Pons (tissue), 1 donor: ENCODE measurements at places on chromosomes 3 and 15.

- DNase-seq, result no peak
Measured at GRCh38 chr3:24764236-24764915, 269.7 kb upstream of the THRB start.

DNA sequence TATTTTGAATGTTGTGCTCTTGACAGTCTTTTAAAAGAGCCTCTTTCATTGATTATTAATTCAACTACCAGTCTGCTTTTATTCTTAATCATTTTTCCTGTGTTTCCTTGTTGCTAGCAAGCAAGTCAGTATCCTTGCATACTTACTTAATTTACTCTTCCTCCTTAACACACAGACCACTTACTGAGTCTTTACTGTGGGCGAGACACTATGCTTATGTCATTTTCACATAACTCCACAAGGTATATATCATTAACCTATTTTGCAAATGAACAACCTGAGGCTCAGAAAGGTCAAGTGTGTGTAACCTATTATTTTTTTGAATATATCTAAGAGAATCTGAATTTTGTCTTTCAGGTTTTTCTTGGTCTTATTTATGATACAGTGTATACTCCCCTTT is 130.9 kb downstream of the WDR76 start:
- no peak for DNase-seq

- no peak for DNase-seq
Measured at GRCh38 chr3:194051366-194052149, 84.4 kb upstream of the HES1 start.

GRCh38 chr15:33515121-33515520 is 204.4 kb downstream of the RYR3 start:
- no peak for DNase-seq

DNA sequence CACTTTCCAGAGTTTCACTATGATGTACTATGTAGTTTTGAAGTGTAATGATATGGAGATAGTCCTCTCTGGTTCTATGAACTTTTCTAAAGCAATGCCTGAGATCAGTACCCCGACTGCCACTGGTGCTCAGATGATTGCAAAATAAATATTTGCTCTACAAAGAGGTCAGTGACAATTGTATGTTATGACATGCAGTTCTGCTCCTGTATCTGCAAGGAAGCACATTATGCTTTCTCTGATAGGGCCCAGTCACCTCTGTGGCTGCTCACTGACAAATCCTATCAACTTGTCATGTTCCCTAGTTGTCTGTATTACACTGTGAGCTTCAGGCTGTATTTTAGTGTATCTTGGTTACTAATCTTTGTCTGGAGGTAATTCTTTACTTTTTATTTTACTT is 362.6 kb downstream of the ROBO1 start:
- DNase-seq, result no peak

- no peak for DNase-seq
Measured at GRCh38 chr3:149941946-149942345, 28.7 kb downstream of the PFN2 start.

DNA sequence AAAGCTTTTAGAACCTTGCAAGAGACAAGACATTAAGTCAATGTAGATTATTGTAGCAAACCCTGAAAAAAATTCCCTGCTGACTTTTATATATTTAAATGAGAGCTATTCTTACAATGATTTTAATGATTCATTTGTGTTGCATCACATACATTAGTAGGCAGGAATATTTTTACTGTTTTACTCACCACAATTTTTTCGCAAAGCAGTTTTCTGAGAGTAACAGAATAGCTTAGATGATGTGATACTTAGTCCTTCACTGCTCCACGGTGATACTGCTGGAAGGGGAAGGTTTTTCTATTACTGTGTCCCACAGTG is 43.9 kb upstream of the CLRN1 start:
- no peak for DNase-seq
